ENCODE measurements at places on chromosomes 5 and 9. TPM values are rescaled to one million over a fixed set of nuclear protein-coding genes. Genes with fewer than 3 reads are reported as not detected.

The WDR41 gene
- total RNA-seq, result 130 TPM

The FKTN gene
- total RNA-seq, result 31.1 TPM

The RNF44 gene
- total RNA-seq, result 11.6 TPM

The IFNB1 gene
- total RNA-seq, result not detected

The SPATA31D4 gene
- total RNA-seq, result not detected

The FBP2 gene
- not detected for total RNA-seq

The CHD1 gene
- total RNA-seq, result 16.9 TPM

The CCDC192 gene
- total RNA-seq, result not detected

The CDKN2A gene
- 47.6 TPM for total RNA-seq

The LCN10 gene
- not detected for total RNA-seq

The GABRP gene
- total RNA-seq, result not detected

The EIF4E1B gene
- total RNA-seq, result not detected

The BTNL9 gene
- total RNA-seq, result not detected

The PCDHA3 gene
- not detected for total RNA-seq

The SNCAIP gene
- total RNA-seq, result not detected

The CARD9 gene
- 0.19 TPM for total RNA-seq

The TAL2 gene
- total RNA-seq, result not detected

The MEF2C gene
- total RNA-seq, result 0.86 TPM

The PCDHB8 gene
- total RNA-seq, result not detected

The ADAMTS13 gene
- total RNA-seq, result 0.70 TPM

The INSL6 gene
- total RNA-seq, result not detected

The NFIL3 gene
- 6.0 TPM for total RNA-seq

The WASHC1 gene
- total RNA-seq, result 3.4 TPM

The ACTBL2 gene
- total RNA-seq, result 0.04 TPM

The PRSS3 gene
- 40.3 TPM for total RNA-seq

The PCDHGA4 gene
- total RNA-seq, result 0.15 TPM

The ALDH1A1 gene
- total RNA-seq, result not detected

The CD72 gene
- total RNA-seq, result 0.11 TPM

The NEUROG1 gene
- not detected for total RNA-seq

The PDLIM4 gene
- 74.6 TPM for total RNA-seq

The DAP gene
- total RNA-seq, result 24.2 TPM

The EDIL3 gene
- under 0.01 TPM for total RNA-seq

The SH3GL2 gene
- total RNA-seq, result not detected

The CDH12 gene
- total RNA-seq, result not detected

The TOR4A gene
- total RNA-seq, result 24.2 TPM

The SLC45A2 gene
- not detected for total RNA-seq

The MED10 gene
- 36.6 TPM for total RNA-seq

The SLCO6A1 gene
- not detected for total RNA-seq

The MAMDC4 gene
- 2.6 TPM for total RNA-seq

The AQP3 gene
- 30.4 TPM for total RNA-seq

The TNFSF15 gene
- total RNA-seq, result 1.6 TPM

The NR2F1 gene
- not detected for total RNA-seq

The LCNL1 gene
- total RNA-seq, result not detected

The ORM2 gene
- total RNA-seq, result not detected

The C5 gene
- 0.62 TPM for total RNA-seq

The ARHGEF37 gene
- 3.3 TPM for total RNA-seq

The SPATA24 gene
- total RNA-seq, result 3.0 TPM

The TMEM252 gene
- total RNA-seq, result not detected

The PDE6A gene
- under 0.01 TPM for total RNA-seq

The THBS4 gene
- total RNA-seq, result 1.7 TPM

The SHISAL2B gene
- not detected for total RNA-seq

The LURAP1L gene
- 3.3 TPM for total RNA-seq

The FLT4 gene
- total RNA-seq, result 0.08 TPM

The GPX8 gene
- total RNA-seq, result 40.4 TPM

The GNA14 gene
- not detected for total RNA-seq

The PROB1 gene
- 0.78 TPM for total RNA-seq

The HRCT1 gene
- total RNA-seq, result 0.68 TPM

All from hair follicular keratinocyte (primary cell).